CD4-positive, CD25-positive, alpha-beta regulatory T cell (primary cell): ENCODE measurements at places on chromosomes 7 and 10. TPM values are rescaled to one million over a fixed set of nuclear protein-coding genes. Genes with fewer than 3 reads are reported as not detected.

The SEC31B gene
- 2.9 TPM for polyA plus RNA-seq

The NXPH1 gene
- polyA plus RNA-seq: not detected

- DNase-seq: no peak
Observed at GRCh38 chr10:772227-772637, 82.8 kb upstream of the DIP2C start.

The ADAM12 gene
- 3.0 TPM for polyA plus RNA-seq

DNA sequence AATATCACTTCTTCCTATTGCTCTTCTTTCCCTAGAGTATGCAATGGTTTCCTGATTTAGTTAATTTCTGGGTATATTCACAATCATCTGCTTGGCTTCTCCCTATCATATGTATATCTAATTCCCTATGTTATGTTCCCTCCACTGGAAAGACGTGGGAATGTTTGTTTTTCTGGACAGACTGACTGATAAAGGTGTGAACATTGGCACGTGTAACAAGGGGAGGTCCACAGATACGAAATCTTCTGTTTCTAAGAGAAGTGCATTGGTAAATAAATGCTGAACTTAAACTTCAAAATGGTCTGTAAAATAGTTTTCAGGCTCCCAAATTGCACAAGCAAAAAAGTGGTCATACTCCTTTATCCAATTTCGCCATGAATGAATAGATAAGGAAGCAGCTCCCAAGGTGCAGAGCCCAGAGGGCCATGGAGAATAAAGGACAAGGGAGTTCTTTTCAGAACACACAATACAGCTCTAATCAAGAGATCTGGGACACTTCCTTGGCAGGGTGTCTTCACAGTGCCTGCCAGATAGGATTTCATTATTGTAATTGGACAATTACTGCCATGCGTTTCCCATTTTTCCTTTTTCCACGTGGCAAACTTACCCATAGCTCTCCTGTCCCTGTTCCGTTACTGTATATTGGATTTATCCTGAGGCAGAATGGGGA lies 141.9 kb downstream of the RNF133 start:
- DNase-seq: no peak
